NCI-H1436 treated with DMSO at 0.1 percent for 48 hours (cell line): ENCODE measurements at places on chromosomes 2 and 18.

DNA sequence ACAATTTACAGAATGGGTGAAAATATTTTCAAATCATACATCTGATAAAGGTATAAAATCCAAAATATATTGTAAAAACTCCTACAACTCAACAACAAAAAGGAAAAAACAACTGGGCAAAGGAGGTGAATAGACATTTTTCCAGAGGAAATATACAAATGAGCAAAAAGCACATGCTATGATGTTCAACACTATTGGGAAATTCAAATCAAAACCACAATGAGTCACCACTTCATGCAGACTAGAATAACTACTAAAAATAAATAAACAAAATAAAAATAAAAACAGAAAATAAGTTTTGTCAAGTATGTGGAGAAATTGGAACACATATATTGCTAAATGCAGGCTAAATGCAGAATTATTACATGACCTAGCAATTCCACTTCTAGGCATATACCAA lies 120.9 kb downstream of the FSIP2 start:
- DNase-seq: no peak

- no peak for DNase-seq
Observed at GRCh38 chr2:237692601-237693290, 65.4 kb downstream of the LRRFIP1 start.

DNA sequence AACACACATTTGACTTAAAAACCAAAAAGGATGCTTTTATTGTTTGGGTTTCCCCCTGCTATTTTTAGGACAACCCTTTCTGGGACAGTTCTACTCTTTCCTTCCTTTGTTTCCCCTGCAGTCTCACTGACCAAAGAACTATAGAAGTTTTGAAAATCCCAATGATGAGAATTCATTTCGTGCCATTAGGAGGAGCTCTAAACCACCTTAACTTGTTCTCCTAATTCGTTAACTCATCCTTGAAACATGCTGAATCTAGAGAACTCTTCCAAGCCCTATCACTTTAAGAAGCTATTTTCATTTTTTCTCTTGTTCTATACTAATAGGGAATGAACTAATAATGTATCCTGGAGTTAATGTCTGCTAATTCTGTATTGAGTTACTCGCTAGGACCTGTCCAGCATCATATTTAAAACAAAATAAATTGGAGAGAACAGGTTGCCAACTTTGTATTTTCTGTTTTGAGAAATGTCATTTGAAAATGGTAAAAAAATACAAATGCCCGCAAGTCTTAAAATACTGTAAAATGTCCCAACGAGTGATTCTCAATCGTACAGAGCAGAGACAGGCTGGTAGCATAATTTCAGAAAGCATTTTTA lies 62.9 kb downstream of the AFTPH start:
- DNase-seq: no peak

DNA sequence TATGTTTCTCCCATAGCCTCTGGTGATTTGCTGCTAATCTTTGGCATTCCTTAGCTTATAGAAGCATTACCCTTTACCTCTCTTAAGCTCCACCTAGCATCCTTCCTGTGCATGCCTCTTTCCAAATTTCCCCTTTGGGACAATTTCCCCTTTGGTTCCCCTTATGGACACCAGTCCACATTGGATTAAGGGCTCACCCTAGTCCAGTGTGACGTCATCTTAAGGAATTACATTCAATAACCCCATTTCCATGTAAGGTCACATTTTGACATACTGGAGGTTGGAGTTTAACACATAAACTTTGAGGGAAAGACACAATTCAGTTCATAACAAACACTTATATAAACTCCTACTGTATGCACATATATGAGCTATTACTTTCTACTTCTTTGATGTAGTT lies 916.6 kb downstream of the SLC4A3 start:
- DNase-seq: no peak

DNA sequence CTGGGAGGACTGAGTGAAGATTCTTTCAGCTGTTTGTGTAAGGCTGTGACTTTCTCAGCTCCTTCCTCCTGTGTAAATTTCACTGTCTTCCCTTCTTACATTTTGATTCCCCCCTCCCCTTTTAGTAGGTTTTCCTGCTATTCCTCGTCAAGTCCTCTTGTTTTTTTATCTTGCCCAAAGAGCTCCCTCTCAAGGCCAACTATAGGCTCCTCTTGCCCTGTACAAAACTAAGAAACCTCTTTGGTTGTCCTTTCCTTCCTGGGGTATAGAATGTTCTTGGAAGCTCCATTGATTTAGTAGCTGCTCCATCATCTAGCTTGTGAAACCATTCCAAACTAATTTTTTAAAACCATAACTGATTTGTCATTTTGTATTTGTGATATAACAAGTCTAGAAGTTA lies 7.3 kb downstream of the CCDC121 start:
- DNase-seq: no peak

DNA sequence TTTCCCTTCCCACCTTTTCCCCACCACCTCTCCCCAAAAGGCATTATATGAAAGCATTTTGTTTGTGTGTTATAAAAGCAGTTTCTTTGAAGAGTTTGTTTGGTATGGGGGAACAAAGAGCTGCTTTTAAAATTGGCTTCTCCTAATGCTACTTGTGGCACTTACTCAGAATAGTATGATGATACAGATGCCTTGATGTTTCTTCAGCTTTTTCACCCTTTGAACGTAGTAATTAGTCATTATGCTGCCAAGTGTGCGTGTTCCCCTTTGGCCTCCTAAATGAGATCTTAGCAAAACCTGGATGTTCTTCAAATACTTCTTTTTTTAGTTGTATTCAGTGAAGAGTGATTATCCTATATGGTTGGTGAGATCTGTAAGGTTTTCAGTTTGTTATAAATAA lies 183.4 kb downstream of the PTGR3 start:
- no peak for DNase-seq

DNA sequence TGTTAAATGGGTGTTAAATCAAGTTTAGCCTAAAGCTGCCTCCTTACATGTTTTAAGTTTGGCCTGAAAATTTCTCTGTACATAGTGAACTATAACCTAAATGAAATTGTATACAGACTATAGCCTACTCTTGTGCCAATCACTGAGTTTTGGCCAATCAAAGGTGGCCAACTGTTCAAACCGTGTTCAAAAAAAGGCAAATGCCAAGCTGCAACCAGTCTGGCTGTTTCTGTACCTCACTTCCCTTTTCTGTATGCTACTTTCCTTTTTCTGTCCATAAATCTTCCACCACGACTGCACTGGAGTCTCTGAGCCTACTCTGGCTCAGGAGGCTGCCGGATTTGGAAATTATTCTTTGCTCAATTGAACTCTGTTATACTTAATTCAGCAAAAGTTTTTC lies 121.0 kb downstream of the SPOPL start:
- no peak for DNase-seq

- no peak for DNase-seq
Observed at GRCh38 chr2:49043405-49043982, 110.8 kb downstream of the FSHR start.

GRCh38 chr2:42973726-42974125 lies 181.3 kb upstream of the HAAO start:
- no peak for DNase-seq

- DNase-seq: no peak
Observed at GRCh38 chr2:165953306-165953654, 296 bp downstream of the TTC21B start.

DNA sequence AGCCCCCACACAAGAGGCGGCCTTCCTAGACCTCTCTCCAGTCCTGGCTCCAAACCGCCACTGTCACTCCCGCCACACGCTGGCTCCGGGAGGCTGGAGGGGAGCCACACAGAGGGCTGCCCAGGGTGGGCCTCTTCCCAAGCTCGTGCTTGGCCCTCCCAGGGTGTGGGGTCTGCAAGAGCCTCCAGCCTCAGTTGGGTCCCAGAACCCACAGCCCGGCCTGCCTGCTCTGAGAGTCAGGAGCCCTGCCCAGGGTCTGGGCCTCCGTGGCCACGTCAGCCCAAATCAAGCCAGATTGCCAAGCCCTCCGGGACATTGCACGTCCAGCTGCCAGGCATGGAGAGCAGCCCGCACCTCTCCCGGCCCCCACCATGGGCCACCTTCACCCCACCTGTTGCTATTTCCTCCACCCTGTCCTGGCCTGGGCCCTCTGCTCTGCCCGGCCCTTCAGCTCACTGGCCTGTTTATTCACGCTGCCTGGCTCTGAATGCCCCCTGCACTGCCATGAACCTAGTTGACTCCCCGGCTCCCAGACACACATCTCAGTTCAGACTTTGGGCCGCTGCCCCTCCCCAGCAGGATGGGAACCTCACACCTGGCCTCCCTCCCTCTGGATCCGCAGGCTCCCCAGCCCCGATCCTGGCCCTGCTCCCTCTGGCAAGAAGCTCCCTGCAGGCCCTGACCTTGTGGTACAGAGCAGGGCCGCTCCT lies 61.0 kb downstream of the BIN1 start:
- DNase-seq: no peak

GRCh38 chr18:3816610-3817363 lies 366.8 kb downstream of the TGIF1 start:
- no peak for DNase-seq

- no peak for DNase-seq
Observed at GRCh38 chr2:217919204-217919603, 83.6 kb downstream of the TNS1 start.

DNA sequence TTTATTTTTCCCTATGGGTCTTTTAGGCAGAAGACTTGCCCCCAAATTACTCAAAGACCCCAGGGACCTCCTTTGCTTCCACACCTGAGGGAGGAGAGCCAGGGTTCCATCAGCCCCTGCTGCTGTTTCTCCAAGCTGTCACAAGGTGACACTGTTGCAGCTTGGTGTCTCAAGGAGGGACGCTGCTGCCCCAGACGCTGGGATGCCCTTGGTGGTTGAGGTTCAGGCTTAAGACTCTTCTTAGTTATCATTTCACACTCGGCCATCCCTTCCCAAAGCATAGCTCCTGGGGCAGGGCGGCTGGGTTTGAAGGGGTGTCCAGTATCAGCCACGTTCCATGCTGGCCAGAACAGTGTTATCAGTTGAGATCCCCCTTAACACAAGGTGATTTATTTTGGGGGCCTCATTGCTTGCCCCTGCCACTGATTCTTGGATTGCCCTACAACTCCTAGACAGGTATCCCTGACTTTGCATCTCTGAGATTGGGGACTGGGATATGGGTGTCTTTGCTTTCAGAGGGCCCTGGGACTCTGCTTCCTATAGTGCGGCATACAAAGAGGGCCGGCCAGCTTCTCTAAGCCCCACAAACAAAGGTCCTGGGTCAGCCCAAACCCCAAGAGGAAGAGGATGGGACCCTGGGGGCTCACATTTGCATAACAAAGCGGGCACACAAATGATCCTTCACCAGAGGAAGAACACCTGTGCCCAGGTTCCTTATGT lies 22.7 kb downstream of the GPR55 start:
- no peak for DNase-seq

- DNase-seq: no peak
Observed at GRCh38 chr18:3230401-3231334, 10.9 kb upstream of the MYOM1 start.

DNA sequence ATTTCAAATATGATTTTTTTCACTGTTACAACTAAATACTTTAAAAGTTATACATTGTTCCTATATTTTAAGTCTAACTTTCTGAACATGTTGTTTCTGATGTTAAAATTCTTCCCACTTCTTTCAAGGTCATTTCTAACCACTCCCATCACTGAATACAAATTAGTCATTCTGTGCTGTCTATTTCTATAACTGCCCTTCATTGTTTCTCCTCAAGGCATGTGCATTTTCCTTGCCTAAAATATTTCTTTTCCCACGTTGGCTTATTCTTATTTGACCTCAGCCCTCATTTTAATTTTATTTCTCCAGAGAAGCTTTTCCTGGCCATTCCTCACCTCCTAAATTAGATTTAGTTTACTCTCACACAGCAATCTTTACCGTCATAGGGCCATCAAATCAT lies 198.9 kb upstream of the GULP1 start:
- DNase-seq: no peak

DNA sequence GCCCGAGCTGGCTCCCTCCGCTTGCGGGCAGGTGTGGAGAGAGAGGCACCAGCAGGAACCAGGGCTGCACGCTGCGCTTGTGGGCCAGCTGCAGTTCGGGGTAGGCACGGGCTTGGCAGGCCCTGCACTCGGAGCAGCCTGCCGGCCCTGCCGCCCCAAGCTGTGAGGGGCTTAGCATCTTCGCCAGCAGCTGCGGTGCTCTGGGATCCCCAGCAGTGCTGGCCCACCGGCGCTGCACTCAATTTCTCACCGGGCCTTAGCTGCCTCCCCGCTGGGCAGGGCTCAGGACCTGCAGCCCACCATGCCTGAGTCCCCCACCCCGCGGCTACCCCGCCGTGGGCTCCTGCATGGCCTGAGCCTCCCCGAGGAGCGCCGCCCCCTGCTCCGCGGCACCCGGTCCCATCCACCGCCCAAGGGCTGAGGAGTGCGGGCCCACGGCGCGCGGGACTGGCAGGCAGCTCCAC lies 434.4 kb upstream of the RGPD4 start:
- no peak for DNase-seq

GRCh38 chr2:128374001-128374710 lies 55.5 kb upstream of the HS6ST1 start:
- DNase-seq: no peak

- no peak for DNase-seq
Observed at GRCh38 chr18:73688851-73689711, 458.6 kb downstream of the FBXO15 start.
